Stimulated activated CD8-positive, alpha-beta memory T cell treated with anti-CD3 and anti-CD28 coated beads, Interleukin-12 subunit alpha, Interleukin-12 subunit beta, amount 100 ng/mL, for 4 hours (primary cell): ENCODE measurements at places on chromosomes 1 and 21.

- DNase-seq: no peak
Measured at GRCh38 chr1:91846007-91846638, 39.8 kb downstream of the TGFBR3 start.

- no peak for DNase-seq
Measured at GRCh38 chr1:239761509-239761908, 330.2 kb upstream of the FMN2 start.

DNA sequence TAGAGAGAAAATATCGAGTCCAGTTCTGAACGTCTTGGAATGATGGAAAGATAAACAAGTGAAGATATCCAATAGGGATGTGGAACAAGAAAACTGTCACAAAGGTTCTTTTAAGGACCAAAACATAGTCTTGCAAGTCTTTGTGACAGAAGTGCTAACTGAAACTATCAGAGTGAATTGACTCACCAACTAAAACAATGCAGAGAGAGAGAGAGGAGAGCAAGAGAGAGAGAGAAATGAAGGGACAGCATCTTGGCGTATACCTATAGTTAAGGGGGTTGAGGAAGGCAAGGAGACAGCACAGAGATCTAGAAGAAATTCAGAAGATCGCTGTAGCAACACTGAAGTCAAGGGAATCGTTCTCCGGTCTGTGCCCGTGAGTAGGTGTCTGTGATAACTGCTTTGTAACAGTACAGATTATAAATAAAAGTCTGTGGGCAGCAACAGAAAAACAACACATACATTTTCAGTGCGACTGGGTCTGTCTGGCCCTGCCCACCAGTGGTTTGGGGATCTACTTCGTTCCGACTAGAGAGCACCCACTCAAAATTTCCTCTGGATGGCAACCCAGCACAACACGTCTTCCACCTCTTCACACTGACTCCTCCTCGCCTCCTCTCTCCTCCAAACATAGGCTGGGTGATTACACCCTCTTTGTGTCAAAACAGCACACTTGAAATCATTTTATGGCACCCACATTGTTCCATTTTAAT, 4.8 kb upstream of the COA6 start:
- DNase-seq: no peak

DNA sequence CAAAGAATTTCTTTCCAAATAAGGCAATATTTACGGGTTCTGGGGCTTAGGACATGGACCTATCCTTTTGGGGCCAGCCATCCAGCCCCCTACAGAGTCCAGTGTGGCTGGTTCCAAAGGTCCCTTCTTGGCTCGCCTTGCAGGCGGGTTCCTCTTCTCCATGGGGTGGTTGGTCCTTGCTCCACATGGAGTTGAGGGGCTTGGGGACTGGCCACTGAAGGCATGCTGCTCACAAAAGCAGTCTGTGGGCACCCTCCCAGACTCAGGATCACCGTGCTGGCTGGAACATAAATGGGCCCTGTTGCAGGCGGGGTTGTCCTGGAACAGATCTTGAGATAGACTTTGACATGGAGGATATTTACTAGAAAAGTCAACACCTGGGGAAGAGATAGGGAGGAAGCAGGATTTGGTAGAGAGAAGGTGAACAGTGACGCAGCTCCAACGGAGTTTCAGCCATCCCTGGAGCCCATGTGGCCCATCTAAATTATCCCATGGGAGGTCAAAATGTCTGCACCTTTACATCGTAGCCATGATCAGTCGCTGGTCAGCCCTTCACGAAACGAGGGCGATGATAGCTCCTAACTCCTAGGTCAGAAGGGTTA, 39.1 kb upstream of the LRP8 start:
- no peak for DNase-seq

DNA sequence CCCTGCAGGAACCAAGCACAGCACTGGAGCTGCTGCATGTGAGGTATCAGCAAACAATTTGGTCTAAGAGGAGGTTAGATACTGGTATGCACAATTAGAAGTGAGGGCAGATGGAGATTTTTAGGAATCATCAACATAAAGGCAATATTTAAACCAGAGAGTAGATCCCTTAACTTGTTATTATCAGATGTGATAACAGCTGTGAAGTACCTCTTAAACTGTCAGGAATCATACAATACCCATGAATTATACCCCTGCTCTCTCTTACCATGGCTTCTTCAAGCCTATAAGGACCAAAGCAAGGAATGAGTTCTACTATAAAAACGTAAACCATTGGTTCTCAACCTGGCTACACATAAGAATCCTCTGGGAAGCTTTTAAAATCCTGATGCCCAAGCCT, 3.9 kb downstream of the BCAR3 start:
- no peak for DNase-seq

- DNase-seq: no peak
Measured at GRCh38 chr1:246511203-246511602, 4.1 kb upstream of the SMYD3 start.

GRCh38 chr1:104084380-104084779, 334.7 kb downstream of the AMY1C start:
- DNase-seq: no peak

GRCh38 chr1:17272646-17273045, 23.7 kb downstream of the PADI3 start:
- no peak for DNase-seq

- DNase-seq: no peak
Measured at GRCh38 chr1:172460887-172461315, 17.0 kb upstream of the PIGC start.

DNA sequence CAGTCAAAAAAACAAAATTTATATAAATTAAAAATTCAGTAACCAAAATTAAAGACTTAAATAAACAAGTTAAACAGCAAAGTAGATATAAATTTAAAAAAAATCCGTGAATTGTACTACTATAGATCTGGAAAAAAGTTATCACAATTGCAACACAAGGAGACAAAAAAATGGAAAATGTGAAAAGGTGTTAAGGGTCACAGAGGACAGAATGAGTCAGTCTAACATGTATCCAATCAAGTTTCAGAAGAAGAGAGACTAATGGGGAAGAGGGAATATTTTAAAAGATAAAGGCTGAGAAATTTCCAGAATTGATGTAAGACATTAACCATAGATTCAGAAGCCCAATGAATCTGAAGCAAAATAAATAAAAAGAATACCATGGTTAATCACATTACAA, 46.0 kb downstream of the USP24 start:
- no peak for DNase-seq

DNA sequence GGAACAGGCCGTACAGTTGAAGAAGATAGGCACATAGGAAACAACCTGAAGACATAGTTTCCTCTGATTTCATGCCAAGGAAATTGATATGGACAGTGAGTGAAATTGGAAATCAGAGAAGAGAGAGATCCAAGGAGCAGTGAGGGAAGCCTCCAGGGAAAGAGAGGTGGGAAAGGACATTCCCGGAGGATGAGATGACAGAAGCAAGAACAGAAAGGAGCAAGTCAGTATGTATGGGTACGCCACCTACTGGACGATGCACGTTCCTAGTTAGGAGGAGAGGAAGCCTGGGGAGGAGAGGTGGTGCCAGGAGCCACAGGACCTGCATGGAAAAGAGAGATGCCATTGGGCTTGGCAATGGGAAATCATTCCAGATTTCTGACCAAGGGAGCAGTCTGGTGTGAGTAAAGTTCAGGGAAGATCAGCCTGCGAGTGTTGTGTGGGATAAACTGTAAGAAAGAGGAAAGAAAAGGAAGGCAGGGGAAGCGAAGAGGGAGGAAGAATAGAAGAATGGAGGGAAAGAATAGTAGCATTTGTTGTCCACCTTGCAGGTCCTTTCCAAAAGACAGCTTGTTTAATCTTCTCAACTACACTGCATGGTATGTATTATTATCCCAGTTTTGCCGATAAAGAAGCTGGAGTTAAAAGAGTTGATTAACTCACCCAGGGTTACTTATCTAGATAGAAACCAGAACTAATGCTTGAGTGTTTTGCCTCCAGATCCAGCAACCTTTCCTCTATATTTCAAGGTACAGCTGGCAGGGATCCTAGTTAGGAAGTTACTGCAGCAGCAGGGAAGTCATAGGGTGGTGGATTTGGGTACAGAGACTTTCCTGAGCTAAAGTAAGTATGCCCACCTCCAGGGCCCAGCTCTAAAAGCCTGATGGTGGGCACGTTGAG, 27.4 kb downstream of the C1orf116 start:
- no peak for DNase-seq

DNA sequence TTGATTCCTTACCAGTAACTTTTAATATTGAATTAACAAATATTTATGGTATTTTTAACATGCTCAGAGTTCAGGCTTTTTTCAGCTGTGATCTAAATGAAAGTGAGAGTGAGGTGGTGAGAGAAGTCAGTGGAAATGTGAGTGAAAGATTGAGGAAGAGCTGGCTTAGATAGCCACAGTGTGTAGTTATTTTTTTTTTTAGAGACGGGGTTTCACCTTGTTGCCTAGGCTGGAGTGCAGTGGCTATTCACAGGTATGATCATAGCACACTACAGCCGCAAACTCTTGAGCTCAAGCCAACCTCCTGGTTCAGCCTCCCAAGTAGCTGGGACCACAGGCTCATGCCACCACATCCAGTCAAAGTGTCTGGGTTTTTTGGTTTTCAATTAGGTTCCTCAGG, 10.9 kb downstream of the RNF11 start:
- no peak for DNase-seq
